ENCODE measurements at places on chromosomes 6 and 20.

- no peak for DNase-seq
These were observed 18.4 kb upstream of the NNAT start for GRCh38 chr20:37502654-37503053.

DNA sequence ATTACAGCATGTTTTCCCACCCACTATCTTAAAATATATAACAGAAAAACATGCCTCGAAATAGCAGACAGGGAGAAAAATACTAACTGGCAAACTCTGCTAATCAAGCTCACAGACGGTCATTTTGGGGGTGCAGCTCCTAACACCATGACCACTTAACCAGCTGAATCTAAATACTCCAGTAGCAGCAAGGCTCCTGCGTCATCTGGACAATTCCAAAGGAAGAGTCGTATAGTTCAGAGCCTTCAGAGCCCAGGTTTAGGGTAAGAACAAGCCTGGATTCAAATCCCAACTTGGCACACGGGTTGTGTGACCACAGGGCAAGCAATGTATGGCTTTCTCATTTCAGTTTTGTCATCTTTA, 81.3 kb upstream of the COL21A1 start:
- no peak for DNase-seq

DNA sequence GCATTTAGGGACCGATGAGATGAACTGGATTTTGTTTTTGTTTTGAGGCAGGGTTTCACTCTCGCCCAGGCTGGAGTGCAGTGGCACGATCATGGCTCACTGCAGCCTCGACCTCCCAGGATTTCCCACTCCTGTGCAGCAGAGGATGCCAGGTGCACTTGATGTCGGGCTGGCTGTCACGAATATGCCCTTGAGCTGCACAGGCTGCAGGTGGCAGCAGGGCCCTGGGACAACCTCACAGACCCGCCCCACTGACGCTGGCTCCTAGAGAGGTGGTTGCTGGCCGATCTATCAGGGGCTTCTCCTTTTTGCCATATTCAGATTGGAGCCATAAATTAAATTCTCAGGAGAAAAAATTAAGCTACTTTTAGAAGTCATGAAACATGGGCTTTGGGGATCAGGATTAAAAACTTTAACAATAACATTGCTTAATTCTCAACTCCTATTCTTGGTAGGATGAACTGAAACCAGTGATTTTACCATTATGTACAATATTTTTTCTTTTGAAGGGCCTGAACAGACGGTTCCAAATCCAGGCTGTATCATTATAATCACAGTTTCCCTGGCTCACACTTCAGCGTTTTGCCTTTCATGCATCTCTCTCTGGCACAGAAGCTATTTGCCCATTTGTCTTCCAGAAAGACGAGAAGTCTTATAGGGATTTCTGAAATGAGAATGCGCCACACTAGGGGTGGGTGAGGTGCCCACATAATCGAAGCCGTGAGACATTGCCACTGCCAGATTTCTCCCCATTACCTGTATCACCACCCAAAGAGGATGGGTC, 32.4 kb downstream of the NQO2 start:
- DNase-seq, result no peak

DNA sequence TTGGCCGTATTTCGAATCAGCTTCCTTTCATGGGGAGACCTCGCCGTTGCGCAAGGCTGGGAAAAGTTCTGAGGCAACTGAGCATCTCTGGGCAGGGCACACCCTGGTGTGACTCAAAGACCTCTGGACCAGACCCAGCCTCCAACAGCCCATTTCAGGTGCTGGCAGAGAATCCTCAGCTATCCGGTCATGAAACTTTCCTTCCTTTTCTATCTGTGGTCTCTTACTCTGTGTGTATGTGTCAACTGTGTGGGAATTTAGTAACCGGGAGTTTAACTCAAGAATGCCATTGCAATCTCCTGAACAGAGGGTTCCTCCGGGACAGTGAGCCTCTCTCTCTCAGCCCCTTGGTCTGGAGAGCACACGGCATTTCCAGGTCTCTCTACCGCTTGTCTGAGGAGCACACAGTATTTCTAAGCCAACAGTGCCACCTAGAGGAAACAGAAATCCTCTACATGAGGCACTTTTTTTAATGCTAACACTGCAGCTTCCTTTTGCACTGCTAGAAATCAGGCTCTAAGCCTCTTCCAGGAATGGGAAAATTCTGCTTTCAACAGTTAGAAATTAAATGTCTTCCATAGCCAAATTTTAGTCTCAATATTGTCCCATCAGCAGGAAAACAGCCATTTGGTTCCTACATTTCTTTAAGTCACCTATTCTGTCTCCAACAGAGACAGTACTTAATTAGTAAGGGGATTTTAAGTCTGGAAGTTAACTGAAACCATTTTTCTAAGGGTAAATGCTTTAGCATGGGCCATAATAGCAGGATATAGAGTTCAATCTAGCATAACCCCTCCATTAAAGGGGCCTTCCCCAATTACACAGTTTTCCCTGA, 32.7 kb downstream of the PLN start:
- DNase-seq, result peak; percentile 17

DNA sequence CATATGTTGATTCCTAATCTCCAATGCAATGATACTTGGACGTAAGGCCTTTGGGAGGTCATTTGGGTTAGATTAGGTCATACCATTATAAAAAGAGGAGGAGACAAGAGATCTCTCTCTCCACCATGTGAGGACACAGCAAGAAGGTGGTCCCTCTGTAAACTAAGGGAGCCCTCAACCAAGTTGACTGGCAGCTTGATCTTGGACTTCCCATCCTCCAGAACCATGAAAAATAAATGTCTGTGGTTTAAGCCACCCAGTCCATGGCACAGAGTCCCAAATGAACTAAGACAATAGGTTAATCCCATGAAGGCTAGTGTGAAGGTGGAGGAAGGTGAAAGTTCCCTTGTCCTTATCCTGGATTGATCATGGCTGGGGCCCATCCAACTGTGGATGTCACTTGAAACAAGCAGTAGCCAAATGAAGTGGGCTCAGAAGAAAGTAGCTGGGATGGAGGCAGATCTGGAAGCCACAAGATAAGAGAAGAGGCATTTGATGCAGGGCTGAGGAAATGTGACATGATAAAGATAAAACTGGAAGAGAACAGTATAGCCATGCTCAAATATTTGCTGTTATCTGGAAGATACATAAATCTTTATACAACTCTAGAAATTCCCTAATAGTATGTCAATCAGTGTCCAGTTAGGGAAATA, 99.9 kb downstream of the BANF2 start:
- DNase-seq, result no peak

- peak; percentile 93 for DNase-seq
These were observed 50.0 kb upstream of the EZR start for GRCh38 chr6:158868890-158869825.

GRCh38 chr6:99138445-99138844, 190.7 kb upstream of the FBXL4 start:
- DNase-seq, result no peak

- DNase-seq, result no peak
These were observed 15.1 kb upstream of the CCDC167 start for GRCh38 chr6:37514837-37515236.

DNA sequence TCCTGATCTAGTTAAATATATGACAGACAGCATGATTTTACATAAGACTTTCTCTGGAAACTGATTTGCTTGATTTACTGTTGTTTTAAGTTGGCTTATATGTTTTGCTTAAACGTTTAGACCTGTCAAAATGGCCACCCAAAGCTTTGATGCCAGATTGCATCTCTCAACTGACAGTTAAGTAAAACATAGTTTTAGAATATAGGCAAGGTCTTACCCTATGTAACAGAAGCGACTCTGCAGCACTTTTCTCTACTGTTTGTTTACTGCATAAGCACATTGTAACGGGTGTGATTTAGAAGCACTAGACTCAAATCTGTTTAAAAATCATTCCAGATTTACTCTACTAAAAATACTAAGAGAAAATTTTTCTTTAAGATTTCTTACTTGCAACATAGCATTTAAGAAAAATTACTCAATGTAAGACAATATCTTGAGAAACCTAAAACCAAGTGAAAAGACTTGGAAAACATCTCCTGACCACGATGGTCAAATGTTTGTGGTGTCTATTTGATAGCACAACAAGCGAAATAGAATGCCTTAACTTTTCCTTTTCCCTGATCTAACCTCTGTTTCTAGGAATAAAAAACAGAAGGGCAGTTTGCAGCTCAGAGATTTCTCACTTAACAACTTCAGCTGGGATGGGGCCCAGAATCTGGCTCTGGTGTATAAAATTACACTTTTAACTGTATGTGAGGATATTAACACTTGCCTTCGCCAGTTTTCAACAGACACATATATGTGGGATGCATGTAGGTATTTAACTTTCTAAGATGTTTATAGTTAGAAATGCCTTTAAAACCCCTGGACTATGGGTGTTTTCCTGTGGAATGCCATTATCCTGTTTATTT, 47.4 kb downstream of the AIG1 start:
- DNase-seq, result no peak

GRCh38 chr20:24353135-24353690, 116.2 kb upstream of the SYNDIG1 start:
- DNase-seq, result no peak

DNA sequence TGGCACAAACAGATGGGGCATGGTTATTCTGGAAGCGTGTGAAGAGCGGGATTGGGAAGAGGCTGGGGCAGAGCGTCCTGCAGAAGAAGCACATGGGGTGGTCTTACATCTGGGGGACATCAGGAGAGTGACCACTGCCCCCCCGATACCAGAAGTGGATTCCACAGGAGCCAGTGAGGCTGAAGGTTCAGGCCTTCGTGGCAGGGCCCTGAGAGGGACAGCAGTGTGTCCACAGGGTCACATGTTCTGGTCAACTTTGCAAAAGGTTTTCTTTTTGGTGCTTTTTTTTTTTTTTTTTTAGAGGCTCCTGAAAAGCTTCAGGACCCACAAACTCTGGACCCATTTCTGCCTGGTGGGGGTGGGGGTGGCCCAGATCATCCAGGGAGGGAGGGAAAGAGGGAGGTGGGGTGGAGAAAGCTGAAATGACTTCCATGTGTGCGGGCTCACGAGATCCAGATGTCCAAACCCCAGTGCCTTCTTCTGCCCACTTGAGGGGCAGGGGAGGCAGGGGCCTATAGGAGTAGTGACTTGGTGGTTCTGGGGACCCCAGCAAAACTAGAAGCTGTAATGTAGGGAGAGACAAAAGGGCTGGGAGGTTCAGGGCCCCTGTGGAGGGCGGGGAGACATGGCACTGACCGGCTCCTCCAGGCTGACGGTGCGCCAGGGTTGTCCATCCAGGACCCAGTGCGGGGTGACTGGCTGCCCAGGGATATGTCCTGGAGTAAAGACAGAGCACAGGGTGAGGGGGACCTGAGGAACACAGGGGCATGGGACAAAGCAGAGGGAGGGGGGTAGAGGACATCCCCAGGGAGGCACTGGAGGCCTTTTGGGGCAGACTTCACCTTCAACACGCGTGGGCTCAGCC, 2.7 kb downstream of the ADAM33 start:
- DNase-seq, result no peak

- no peak for DNase-seq
These were observed 36.2 kb downstream of the ARMC2 start for GRCh38 chr6:108884211-108885059.

- no peak for DNase-seq
These were observed 27.1 kb downstream of the PTGIS start for GRCh38 chr20:49540687-49541435.

- no peak for DNase-seq
These were observed 237.7 kb upstream of the RAB32 start for GRCh38 chr6:146305951-146306350.

DNA sequence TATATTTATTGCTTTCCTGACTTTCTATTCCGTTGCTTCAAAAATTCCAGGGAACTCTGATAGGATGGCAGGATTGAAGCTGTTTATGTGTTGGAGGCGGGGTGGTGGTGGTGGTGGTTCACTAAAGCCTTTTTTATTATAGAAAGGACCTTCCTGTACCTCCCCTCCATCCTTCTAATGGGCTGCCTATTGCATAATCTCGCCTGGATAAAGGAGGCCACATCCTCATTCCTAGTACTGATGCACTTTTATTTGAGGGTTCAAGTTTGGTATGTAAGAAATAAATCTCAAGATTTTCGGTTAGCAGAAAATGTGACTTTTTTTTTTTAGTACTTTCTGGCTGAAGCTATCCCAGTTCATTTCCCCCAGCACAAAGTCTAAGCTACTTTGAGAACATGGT, 18.7 kb upstream of the CTAGE9 start:
- no peak for DNase-seq

DNA sequence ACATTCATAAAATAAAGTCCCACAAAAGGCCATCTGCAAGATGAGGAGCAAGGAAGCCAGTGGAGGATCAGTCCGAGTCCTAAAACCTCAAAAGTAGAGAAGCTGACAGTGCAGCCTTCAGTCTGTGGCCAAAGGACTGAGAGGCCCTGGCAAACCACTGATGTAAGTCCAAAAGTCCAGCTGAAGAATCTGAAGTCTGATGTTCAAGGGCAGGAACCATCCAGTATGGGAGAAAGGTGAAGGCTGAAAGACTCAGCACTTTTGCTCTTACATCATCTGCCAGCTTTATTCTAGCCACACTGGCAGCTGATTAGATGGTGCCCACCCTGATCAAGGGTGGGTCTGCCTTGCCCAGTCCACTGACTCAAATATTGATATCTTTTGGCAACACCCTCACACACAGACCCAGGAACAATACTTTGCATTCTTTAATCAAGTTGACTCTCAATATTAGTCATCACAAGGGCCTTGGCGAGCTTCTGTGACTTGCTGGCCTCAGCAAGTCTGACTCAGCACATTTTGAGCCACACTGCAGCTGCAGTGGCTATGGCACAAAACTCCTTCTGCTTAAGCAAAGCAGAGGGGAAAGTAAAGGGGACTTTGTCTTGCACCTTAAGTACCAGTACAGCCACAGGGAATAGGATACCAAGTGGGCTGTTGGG, 1370.3 kb upstream of the CITED2 start:
- DNase-seq, result no peak

GRCh38 chr20:46139908-46140482, 21.9 kb downstream of the CD40 start:
- DNase-seq, result no peak

DNA sequence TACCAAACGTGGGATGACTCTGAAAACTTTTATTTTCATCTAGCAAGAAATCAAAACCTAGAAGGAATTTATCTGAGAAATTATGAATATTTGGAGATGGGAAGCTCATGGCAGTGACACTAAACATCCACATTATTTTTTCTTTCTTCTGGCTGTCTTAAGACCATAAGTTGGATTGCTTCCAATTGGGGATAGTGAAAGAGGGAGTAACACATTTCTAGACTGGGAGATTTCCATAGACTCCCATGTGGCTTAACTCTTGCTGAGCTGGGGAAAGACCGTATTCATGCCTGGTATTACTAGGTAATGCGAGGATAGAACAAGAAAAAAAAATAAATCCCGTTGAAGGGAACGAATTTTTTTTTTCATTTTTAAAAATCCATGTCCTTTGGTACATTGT, 120.0 kb downstream of the UTRN start:
- no peak for DNase-seq
